ENCODE measurements at places on chromosomes 2 and 18.
A peak's percentile ranks its signal among the peaks of the same experiment; 100 is the strongest.

DNA sequence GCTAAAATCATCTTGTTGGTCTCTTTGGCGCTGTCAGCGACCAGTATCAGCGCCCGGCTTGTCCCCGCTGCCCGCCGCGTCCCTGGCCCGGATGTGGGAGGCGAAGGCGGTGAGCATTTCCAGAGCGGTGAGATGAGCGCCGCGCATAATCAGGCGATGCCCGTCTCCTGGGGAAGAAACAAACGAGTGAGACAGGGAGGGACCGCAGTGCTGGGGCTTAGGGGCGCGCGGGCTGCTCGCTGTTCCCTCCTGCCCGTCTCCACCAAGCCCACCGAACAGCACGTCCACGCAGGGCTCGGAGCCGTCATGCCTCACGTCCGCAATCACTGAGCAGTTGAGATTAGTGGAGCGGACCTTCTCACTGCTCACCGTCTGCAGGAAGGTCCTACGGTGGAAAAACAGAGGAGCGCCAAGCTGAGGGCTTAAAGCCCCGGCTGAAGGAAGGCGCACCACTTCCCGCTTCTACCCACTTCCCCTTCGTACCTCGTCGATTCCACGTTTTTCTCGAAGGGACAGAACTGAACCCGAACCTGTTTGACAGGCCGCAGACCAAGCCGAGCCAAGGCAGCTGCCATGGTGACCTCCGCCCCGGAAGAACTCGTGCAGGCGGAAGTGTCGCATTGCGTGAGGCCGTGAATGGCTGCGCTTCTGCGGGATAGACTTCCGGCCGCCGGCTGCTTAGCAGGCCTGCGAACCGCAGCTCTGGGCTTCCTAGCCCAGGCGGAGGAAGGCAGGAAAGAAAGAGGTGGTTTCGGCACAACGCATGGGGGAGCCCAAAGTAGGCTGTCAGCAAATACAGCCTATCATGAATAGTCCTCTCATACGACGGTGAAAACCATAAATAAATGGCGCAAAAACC lies at the start of gene MRPL53:
MRPL53 (minus strand) TSS at position 595 of the 859 bp plus-strand sequence; CDS start at position 575, 20 bp downstream.
- DNase-seq, result peak; percentile 78

DNA sequence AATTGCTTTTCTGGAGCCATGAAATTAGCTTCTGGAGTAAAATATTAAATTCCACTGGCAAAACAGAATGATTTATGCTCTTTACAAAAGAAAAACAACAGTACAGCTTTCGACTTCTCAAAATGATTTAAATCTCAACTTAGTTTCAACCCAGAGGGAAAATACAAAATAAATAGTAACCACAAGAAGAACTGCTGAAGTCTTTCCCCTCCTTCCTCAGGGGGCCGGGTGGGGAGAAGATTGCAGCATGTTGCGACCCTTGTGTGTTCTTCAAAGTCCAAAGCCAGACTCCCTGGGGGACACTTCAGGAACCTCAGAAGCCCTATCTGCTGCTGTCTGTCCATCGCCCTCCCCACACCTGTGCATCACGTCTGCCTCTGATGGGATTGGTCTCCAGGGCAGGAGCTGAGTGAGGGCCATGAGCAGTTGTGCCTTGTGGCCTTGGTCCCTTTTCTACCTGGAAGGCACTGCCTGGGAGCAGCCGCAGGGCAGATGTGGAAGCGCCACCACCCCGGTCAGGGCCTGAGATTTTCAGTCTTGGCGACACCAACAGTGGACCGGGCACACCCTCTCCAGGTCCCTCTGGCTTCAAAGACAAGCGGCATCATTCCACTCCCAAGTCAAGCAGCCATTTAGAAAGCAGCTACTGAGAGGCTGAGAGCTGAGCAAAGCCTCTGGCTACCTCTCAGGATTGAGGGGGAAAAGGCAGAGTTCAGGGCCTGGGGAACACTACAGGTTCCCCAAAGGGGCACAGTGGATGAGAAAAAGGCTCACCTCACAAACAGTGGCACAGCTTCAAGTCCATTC lies 210.1 kb upstream of the RAB6C start:
- DNase-seq, result no peak

GRCh38 chr2:150483532-150483931 lies 3.9 kb downstream of the RND3 start:
- no peak for DNase-seq

- no peak for DNase-seq
Measured at GRCh38 chr2:44852594-44852993, 88.9 kb upstream of the SIX3 start.

- DNase-seq, result no peak
Measured at GRCh38 chr2:44801841-44802776, 139.4 kb upstream of the SIX3 start.

GRCh38 chr2:68134554-68134953 lies 23.1 kb upstream of the PNO1 start:
- DNase-seq, result no peak

DNA sequence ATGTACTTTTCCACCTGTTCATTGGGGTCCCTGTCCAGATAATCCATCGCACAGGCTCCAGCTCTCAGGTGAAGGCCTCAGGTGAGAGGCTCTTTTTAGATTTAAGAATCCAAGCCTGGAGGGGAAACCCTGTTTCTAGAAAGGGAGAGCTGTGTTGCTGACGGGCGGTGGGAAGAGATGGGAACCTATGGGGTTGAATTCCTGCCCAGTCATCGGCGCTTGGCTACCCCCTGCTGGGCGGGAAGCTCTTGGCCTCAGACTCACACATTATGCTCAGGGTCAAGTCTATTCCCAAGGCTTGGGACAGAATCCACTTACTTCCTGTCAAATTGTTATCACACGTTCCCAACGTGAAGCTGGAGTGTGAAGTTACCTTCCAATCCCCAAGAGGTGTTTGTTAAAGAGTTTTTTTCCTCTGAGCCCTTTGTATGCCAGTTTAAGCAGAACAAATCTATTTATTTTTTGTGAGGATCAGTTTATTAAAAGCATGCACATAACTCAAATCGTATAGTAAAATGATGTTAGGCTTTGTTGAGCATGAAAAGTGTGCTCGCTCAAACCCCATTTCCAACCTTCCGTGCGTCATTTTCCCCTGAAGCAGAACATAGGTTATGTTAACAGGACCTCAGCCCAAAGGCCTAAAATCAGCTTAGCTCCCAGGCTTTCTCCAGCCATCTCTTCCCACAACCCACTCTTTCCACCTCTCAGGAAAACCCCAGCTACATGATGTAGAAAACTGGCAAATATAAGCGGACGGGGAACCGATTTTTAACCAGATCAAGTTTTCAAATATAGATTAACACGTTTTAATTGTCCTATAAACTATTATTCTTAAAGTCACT lies 181.7 kb upstream of the ETAA1 start:
- no peak for DNase-seq

DNA sequence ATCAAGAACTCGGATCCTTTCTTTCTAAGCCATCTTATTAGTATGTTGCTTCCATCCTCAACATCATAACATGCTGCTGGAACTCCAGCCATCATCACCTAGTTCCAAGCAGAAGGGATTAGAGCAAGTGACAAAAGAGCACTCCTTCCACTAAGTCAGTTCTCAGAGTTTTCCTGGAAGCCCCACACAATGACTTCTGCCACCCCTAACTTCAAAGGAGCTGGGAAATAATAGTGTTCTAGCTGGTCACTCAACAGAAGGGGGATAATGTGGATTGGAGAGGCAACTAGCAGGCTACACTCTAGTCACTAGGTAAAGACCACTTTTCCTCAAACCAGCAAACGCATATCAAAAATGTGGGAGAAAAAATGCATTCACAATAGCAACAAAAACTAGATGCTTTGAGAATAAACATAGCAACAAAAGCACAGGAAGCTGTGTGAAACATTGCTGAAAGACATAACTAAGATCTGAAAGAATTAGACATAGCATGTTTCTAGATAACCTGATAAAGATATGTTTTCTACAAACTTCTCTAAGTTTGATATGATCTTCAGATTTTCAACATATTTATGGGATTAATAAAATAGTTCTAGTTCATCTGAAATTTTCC lies 39.5 kb downstream of the COX7A2L start:
- DNase-seq, result no peak

- no peak for DNase-seq
Measured at GRCh38 chr2:180657054-180657453, 323.4 kb upstream of the UBE2E3 start.

DNA sequence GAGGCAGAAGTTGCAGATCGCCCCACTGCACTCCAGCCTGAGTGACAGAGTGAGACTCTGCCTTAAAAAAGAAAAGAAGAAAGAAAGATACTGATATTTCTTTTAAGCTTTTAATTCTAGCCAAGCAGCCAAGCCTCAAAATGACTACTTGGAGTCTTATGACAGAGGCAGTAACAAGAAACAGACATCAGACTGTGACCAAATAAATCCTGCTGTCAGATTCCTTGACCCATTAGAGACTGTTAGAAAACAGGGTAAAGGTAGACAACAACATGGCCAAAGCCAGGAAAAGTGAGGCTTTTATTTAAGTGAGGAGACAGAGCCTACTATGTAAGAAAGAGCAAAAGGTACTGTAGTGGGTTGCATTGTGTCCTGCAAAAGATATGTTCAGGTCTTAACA lies 83.4 kb upstream of the NARS1 start:
- no peak for DNase-seq

DNA sequence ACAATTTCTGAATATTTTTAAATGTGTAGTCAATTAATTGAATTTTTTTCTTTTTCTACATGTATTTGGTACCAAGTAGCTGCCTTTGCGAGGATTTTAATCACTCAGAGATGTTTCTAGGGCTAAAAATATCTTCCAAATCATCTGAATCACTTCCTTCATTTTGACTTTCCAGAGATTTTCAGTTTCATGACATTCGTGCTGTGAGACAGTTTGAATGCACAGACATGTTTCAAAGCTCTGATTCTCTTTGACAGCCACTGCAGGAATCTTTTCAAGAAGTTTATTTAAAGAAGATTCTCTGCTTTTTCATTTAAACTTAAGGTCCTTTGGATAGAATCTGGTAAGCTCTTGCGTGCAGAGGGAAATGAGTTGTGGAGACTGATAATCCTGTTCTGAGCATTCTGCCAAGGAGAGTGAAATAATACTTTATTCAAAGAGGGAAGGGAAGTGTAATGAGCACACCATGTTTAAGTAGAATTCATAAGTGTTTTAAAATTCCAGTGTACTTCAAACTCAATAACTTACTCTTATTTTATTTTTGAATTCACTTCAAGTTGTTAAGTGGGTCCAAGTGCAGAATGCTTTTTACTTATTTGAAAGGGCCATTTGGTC lies 9.7 kb downstream of the CYBRD1 start:
- DNase-seq, result no peak

GRCh38 chr2:74822771-74823566 lies 11.0 kb upstream of the HK2 start:
- no peak for DNase-seq

DNA sequence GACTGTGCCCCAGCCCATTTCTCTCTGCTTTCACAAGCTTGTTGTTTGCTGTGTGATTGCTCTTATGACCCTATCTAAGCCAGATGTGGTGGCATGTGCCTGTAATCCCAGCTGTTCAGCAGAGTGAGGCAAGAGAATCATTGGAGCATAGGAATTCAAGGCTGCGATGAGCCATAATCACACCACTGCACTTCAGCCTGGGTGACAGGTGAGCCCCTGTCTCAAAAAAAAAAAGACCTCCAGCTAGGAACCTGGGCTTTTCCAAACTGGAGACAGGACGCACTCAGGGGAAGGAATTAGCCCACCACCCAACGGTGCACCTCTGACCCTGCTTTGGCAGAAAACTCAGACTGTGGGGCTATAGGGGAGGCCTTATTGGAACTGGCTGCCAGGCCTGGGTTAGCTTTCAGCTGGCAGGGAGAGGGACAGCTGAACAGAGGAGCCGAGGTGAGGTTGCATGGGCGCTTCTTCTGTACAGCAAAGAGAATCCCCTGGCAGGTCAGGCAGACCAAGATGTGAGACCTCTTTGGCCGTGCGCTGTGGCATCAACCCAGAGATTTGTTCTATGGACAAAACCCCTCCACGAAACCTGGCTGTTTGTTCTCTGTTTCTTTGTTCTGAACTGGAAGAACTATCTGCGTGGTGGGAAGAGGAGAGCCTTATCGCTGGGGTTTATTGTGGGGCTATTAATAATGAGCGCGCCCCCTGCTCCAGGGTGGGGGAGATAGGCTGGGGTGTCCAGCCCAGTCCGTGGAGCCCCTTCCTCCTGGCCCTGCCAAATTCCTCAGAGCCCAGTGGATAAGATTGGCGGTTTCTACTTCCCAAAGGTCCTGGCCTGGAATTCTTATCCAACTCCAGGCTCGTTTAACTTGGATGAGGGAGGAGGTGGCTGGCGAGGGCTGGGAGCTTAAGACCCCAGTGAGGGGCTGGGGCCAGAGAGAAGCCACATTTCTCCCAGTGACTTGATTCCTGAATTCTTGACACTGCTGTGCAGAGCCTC lies 38.8 kb upstream of the SMAD7 start:
- DNase-seq, result no peak

GRCh38 chr2:219446101-219446504 lies 11.5 kb downstream of the SPEG start:
- DNase-seq, result no peak

DNA sequence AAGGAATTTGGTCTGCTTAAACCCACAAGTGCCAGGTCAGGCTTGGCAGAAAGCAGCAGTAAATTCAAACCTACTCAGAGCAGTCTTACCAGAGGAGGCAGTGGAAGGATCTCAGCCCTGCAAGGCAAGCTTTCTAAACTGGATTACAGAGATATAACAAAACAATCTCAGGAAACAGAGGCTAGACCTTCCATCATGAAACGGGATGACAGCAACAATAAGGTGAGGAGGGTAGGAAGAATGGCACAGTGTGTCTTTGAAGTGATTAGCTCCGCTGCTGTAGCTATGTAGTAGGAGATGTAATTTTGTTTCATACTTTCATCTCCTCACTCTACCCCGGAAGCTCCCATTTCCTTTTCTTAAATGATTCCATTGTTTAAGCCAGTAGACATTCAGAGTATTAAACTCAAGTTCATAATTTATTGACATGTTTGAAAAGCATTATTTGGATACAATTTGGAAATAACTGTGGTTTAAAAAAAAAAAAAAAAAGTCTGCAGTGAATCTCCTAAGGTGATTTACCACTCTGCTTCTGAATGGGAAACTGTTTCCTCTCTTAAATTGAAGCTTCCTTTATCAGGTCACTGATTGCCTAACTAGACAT lies 29.4 kb upstream of the DYSF start:
- no peak for DNase-seq

DNA sequence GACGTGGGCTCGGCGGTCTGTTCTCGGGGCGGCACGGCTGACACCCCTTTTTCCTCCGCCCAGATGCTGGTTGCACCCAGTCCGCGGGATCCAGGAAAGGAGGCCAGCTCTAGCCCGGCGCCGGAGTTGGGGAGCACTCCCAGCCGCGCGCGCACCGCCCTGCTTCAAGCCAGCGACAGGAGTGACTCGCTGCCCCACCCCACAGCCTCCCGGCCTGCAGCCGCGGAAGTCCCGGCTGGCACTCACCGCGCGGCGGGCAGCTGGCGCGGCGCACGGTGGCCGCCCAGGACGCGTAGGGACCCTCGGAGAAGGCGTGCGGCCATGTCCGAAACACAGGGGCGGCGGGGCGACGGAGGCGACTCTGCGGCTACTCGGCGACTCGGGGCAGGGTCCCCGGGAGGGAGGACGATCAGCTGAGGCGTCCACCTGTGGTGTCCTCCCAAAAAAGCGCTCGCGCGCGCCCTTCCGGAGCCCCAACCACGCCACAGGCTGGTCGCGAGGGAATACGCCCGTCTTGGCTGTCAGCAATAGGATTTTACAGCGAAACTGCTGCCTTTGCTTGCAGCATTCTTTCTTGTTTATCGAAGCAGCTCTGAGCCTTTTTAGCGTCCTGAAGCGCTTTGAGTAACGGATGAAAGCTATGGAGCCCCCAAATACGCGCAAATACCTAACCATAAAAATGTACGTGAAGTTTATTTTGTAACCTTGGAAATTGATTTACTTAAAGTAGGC lies at the start of gene ACADL:
ACADL (minus strand) TSS at position 507 of the 732 bp plus-strand sequence; CDS start at position 323, 184 bp downstream.
- no peak for DNase-seq
